ENCODE measurements at places on chromosomes 16 and 17.

- no peak for DNase-seq
These were observed 196.8 kb downstream of the TOX3 start for GRCh38 chr16:52350031-52350642.

DNA sequence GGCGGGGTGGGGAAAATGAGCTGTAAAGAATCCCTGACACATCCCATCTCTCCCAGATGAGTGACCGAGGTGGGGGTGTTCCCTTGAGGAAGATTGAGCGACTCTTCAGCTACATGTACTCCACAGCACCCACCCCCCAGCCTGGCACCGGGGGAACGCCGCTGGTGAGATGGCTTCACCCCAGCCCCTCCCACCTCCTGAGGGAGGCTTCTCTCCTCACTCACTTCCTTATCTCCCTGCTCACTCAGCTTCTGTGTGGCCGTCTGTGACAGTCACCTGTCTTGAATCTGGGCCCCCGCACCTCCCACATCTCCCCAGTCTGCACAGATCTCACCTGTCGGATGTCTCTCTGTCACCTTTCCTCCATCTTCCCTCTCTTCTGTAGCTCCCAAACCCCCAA lies 13.4 kb downstream of the PDK2 start:
- DNase-seq: no peak

- no peak for DNase-seq
These were observed 76.3 kb downstream of the USP32 start for GRCh38 chr17:60315650-60316049.

GRCh38 chr16:11423315-11424117 lies 78.3 kb downstream of the RMI2 start:
- DNase-seq: no peak

GRCh38 chr16:1792836-1793577 lies 498 bp downstream of the IGFALS start:
- DNase-seq: no peak

GRCh38 chr16:588639-588888 lies 1.3 kb upstream of the RAB40C start:
- DNase-seq: no peak

DNA sequence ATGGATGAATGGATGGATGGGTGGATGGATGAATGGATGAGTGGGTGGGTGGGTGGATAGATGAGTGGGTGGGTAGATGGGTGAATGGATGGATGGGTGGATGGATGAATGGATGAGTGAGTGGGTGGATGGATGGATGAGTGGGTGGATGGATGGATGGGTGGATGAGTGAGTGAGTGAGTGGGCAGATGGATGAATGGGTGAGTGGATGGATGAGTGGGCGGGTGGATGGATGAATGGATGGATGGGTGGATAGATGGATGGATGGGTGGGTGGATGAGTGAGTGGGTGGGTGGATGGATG lies 6.4 kb upstream of the KATNB1 start:
- no peak for DNase-seq

- DNase-seq: peak; percentile 40
These were observed 175.7 kb upstream of the GSE1 start for GRCh38 chr16:85437166-85438052.

GRCh38 chr17:82349287-82349701 lies 9.8 kb upstream of the TEX19 start:
- DNase-seq: no peak

GRCh38 chr16:31331141-31331764 lies 23.7 kb upstream of the ITGAX start:
- DNase-seq: no peak

GRCh38 chr16:31216422-31217135 lies at the start of gene PYDC1:
Gene PYDC1, minus strand, starts transcription at chr16:31217135. Its CDS starts 107 bp downstream, at chr16:31217028.
- DNase-seq: no peak

DNA sequence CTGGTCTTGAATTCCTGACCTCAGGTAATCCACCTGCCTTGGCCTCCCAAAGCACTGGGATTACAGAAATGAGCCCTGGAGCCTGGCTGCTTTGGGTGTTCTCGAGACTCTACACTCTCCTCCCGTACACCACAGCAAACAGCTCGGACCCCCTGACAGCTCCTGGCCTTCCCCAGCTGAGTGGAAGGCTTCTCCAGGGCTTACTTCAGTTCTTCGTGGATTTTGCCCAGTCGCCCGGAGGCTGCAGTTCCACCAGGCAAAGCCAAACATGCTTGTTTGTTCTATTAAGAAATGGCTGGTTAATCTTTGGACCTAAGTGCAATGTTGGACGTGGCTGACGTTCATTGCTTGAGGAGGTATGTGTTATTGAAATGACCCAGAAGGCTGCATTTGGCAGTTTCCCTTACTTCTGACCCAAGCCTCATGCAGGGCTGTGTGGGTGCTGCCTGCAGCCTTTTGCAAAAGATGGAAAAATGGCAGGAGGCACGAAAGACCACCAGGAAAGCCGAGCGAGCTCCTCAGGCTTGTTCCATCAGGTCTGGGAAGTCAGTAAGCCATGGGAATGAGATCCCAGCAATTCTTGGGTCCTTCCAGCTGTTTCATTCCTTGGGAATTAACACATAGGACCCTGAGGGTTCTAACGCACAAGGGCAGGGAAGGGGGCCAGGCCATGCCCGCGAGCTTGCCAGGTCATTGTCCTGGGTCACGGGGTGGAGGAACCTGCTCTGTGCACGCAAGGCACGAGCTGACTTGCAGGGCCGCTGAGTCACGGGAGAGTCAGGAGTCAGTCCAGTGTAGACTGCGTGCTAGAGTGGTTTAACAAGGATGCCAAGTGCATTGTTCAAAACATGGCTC lies 23.9 kb upstream of the KLHDC4 start:
- no peak for DNase-seq

GRCh38 chr17:49224198-49224996 lies 6.2 kb downstream of the PHOSPHO1 start:
- no peak for DNase-seq
